ENCODE measurements at places on chromosomes 6 and 20.

- DNase-seq = no peak
Measured at GRCh38 chr6:145060714-145061113, 674.6 kb downstream of the EPM2A start.

DNA sequence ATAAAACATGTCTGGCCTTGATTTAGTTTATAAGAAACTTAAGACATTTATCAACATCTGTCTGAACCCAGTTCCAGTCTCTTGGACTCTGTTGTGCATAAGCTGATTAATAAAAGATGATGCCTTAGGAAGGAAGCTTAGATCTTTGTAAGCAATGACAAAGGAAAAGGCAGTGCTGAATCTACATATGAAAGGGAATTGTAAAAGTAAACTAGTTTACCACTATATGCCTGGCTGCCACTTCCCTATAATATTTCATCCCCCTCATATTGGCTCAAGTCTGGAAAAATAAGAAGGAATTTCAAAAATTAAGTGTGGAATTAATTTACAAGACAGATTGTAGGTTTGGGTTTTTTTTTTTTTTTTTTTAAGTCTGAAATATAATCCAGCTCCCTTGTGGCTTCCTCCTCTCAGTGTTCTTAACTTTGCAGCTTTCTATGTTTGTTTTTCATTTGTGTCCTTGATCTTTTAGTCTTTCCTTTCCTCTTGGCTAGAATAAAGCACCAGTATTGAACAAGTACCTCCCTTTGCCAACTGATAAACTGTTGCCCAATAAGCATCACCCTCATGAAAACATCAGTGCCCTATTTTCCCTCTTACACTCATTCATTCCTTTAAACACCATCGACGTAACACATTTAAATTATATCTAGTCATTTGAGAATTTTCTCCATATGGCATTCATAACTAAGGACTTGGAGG is 146.7 kb upstream of the TBX18 start:
- peak; percentile 22 for DNase-seq

- DNase-seq = peak; percentile 43
Measured at GRCh38 chr20:38083338-38084048, 49.9 kb downstream of the RPRD1B start.

- peak; percentile 72 for DNase-seq
Measured at GRCh38 chr6:110075406-110075805, 97.3 kb downstream of the GPR6 start.

GRCh38 chr6:111845441-111845871 is 27.8 kb downstream of the FYN start:
- DNase-seq = no peak

Data from cardiac fibroblast (primary cell).